ENCODE measurements at places on chromosomes 3 and 15.

GRCh38 chr3:3907023-3907422 lies 107.8 kb downstream of the LRRN1 start:
- H3K4me1 ChIP-seq, result no peaks in the 10 kb centered on the region
- H3K27me3 ChIP-seq, result no peaks in the 10 kb centered on the region
- H3K27ac ChIP-seq, result no peak overlapping the region
- no peak overlapping the region for H3K4me3 ChIP-seq

- peaks cover 65% of the 10 kb centered on the region for H3K27me3 ChIP-seq
- H3K36me3 ChIP-seq, result no peaks in the 10 kb centered on the region
- H3K4me1 ChIP-seq, result no peaks in the 10 kb centered on the region
- no peak for DNase-seq
Measured at GRCh38 chr15:70854666-70854976, 664 bp upstream of the LARP6 start.

DNA sequence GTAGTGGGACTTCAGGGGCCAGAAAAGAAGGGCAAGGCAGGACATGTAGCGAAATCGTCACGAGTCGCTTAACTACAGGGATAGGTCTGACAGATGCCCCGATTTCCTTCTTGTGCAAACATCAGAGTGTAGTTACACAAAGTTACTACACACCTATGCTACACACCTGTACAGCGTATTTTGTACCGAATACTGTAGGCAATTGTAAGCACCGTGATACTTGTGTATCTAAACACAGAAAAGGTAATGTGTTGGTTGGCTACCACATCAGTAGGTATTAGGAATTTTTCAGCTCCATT lies 515 bp upstream of the MTHFS start:
- H3K27ac ChIP-seq, result peak overlapping the region; percentile 99
- H3K27me3 ChIP-seq, result no peaks in the 10 kb centered on the region
- peaks cover 31% of the 10 kb centered on the region for H3K4me1 ChIP-seq
- peaks cover 8% of the 10 kb centered on the region for H3K36me3 ChIP-seq

- no peaks in the 10 kb centered on the region for H3K4me1 ChIP-seq
- DNase-seq, result no peak
- H3K27ac ChIP-seq, result no peak overlapping the region
Measured at GRCh38 chr3:148512648-148513047, 185.1 kb upstream of the AGTR1 start.

- DNase-seq, result no peak
- H3K36me3 ChIP-seq, result no peaks in the 10 kb centered on the region
- no peak overlapping the region for H3K27ac ChIP-seq
- H3K4me1 ChIP-seq, result peaks cover 10% of the 10 kb centered on the region
Measured at GRCh38 chr15:98292442-98293240, 332.1 kb downstream of the ARRDC4 start.

DNA sequence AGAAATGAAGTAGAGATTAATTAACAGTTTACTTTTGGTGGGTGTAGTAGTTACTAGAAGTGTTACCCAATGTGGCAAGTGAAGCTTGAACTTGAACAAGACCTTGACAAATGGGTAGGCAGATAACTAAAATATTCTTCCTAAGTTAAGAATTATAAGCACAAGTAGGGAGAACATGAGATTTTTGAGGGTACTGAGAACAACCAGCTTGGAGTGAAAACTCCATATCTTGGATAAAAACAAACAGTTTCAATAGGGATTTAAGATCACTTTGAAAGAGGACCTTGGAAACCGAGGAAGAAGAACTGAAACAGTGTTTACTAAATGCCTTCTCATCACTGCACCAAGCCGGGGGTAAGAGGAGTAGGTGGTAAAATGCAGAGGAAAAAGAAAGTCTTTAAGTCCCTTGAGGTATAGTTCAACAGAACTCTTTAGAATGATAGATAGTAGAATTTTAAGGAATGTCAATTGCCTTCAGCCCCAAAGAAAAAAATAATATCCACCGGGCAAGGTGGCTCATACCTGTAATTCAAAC lies 496.7 kb downstream of the NAALADL2 start:
- H3K36me3 ChIP-seq, result no peaks in the 10 kb centered on the region
- no peak for DNase-seq
- H3K27ac ChIP-seq, result no peak overlapping the region
- H3K4me3 ChIP-seq, result no peak overlapping the region

DNA sequence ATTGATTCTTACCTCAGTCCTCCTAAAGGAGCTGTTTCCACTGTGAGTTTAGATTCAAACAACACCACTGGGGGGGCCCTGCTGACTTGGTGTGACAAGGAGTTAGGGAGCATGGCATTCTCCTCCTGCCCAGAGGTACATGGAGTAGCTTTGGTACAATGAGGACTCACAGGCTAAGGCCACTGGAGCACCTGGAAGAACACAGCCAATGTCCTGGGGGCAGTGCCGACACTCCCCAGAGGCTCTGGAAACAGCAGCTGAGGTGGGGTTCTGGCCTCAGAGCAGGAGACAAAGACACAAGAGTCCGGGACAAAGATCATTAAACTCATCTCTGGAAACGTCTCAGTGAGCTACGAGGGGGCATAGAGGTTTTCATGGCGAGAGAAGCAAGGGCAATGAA lies 69.7 kb upstream of the POMGNT2 start:
- no peak overlapping the region for H3K27ac ChIP-seq
- no peak for DNase-seq
- no peaks in the 10 kb centered on the region for H3K36me3 ChIP-seq
- H3K27me3 ChIP-seq, result no peaks in the 10 kb centered on the region

GRCh38 chr3:156037356-156037755 lies 83.0 kb upstream of the KCNAB1 start:
- no peaks in the 10 kb centered on the region for H3K36me3 ChIP-seq
- H3K27ac ChIP-seq, result no peak overlapping the region
- no peak overlapping the region for H3K4me3 ChIP-seq
- no peaks in the 10 kb centered on the region for H3K27me3 ChIP-seq

DNA sequence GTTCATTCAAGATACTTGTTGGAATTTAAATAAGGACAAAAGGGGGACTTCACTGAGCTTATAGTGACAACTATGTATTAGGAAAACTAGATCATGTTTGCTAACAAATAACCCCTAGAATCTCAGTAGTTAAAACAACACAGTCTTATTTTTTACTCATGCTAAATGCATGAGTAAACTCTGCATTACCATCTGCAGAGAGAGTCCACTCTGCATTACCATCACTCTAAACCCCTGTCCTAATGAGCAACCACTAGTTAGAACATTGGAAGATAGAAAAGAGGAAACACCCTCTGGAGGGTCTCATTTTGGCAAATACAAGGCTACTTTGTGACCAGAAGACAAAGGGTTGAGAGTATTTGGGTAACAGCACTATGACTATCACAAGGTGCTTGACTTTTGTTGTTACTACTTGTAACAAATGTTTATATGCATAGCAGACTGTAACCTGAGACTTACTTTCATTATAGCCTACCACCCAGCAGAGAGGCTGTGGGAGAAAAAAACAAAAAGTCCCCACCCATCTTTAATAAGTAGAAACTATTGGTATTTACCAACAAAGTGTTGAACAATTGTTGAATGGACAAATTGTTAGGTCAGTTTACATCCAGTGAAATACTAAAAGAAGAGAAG lies 99.1 kb downstream of the OXSM start:
- no peaks in the 10 kb centered on the region for H3K36me3 ChIP-seq
- H3K4me3 ChIP-seq, result no peak overlapping the region
- H3K27me3 ChIP-seq, result no peaks in the 10 kb centered on the region
- no peak overlapping the region for H3K27ac ChIP-seq
- DNase-seq, result no peak

GRCh38 chr3:53680028-53680427 lies 166.2 kb downstream of the CHDH start:
- DNase-seq, result no peak
- H3K4me1 ChIP-seq, result no peaks in the 10 kb centered on the region
- no peak overlapping the region for H3K27ac ChIP-seq
- H3K36me3 ChIP-seq, result no peaks in the 10 kb centered on the region
- no peaks in the 10 kb centered on the region for H3K27me3 ChIP-seq

GRCh38 chr3:153192327-153192726 lies 30.3 kb downstream of the RAP2B start:
- no peaks in the 10 kb centered on the region for H3K27me3 ChIP-seq
- no peak overlapping the region for H3K27ac ChIP-seq
- H3K4me3 ChIP-seq, result no peak overlapping the region
- no peak for DNase-seq

- H3K27ac ChIP-seq, result no peak overlapping the region
- no peaks in the 10 kb centered on the region for H3K4me1 ChIP-seq
- H3K27me3 ChIP-seq, result no peaks in the 10 kb centered on the region
- no peak overlapping the region for H3K4me3 ChIP-seq
- no peaks in the 10 kb centered on the region for H3K36me3 ChIP-seq
Measured at GRCh38 chr3:55194376-55194775, 266.5 kb upstream of the LRTM1 start.

DNA sequence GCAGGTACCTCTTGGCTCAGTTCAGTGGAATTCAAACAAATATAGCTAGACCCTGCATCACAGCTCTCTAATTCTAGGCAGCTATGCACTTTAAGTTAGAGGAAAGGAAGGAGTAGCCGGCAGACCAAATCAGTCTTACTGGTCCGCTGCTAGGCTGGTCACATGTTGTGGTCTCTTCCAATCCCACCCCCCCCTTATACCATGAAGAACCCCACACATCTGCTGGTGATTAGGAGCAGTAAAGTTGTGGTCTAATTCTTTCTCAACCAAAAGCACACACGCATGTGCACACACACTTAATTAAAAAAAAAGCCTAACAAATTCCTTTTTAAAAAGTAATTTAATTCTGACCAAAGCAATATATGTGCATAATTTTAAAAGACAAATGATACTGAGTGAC lies 16.7 kb upstream of the SH3GL3 start:
- no peaks in the 10 kb centered on the region for H3K4me1 ChIP-seq
- no peaks in the 10 kb centered on the region for H3K36me3 ChIP-seq
- no peak overlapping the region for H3K27ac ChIP-seq
- no peak for DNase-seq
- H3K27me3 ChIP-seq, result no peaks in the 10 kb centered on the region

DNA sequence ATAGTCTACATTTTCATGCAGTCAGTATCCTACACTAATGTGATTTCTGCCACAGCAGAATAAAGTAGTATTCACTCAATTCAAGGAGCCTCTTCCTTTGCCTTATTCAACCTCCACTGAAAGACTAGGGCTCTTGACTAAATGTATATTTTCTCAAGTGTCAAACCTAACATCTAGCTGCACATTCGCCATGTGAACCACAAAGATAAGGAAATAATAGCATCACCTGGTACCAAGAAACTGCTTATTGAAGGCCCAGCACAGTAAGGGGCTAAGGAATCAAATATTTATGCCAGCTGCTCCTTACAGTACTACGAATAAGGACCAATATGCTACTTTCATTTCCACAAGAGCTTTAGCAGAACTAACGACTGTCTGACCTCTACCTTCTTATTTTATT lies 1.3 kb downstream of the SRP14 start:
- H3K27me3 ChIP-seq, result no peaks in the 10 kb centered on the region
- H3K27ac ChIP-seq, result peak overlapping the region; percentile 96
- H3K4me1 ChIP-seq, result peaks cover 16% of the 10 kb centered on the region
- H3K36me3 ChIP-seq, result peaks cover 45% of the 10 kb centered on the region
- H3K4me3 ChIP-seq, result peak overlapping the region; percentile 81

- no peaks in the 10 kb centered on the region for H3K36me3 ChIP-seq
- H3K4me3 ChIP-seq, result peak overlapping the region; percentile 40
- H3K27me3 ChIP-seq, result no peaks in the 10 kb centered on the region
- H3K4me1 ChIP-seq, result peaks cover 38% of the 10 kb centered on the region
Measured at GRCh38 chr3:12553921-12554391, 2.9 kb upstream of the MKRN2 start.

GRCh38 chr3:50592568-50592967 lies 19.0 kb downstream of the CISH start:
- no peaks in the 10 kb centered on the region for H3K27me3 ChIP-seq
- H3K4me1 ChIP-seq, result peaks cover 36% of the 10 kb centered on the region
- peak; percentile 80 for DNase-seq
- no peak overlapping the region for H3K4me3 ChIP-seq
- no peaks in the 10 kb centered on the region for H3K36me3 ChIP-seq

DNA sequence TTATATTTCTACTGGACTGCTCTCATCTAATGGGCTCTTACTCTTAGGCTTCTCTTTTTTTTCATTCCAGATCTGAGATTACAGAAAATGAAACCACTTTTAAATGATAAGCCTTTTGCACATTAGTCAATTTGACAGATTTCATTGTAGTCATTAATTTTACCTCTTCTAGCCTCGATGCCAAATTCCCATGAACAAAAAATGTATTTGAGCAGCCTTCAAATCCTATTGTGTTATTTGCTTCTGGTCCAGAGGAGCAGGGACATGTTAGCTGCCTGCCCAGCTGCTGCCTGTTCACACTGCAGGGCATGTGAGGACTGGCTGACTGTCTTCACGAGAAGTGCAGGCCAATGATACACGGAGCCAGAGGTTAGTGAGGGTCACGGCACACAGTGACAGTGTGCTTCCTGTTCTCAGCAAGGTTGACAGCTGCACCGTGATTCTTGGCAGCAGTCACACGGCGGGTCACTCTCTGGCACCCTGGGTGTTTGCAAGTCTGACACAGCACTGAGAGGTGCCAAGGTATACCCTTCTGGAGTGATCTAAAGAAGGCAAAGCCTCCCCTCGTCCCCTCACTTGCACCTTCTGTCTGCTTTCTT lies 40.8 kb downstream of the KAT2B start:
- peaks cover 23% of the 10 kb centered on the region for H3K4me1 ChIP-seq
- no peaks in the 10 kb centered on the region for H3K27me3 ChIP-seq
- peak; percentile 88 for DNase-seq
- H3K4me3 ChIP-seq, result no peak overlapping the region

- H3K4me1 ChIP-seq, result no peaks in the 10 kb centered on the region
- DNase-seq, result no peak
- no peak overlapping the region for H3K4me3 ChIP-seq
Measured at GRCh38 chr3:29301332-29302019, 20.6 kb downstream of the RBMS3 start.

- DNase-seq, result no peak
- H3K36me3 ChIP-seq, result no peaks in the 10 kb centered on the region
- H3K4me3 ChIP-seq, result no peak overlapping the region
- no peaks in the 10 kb centered on the region for H3K27me3 ChIP-seq
- no peaks in the 10 kb centered on the region for H3K4me1 ChIP-seq
- no peak overlapping the region for H3K27ac ChIP-seq
Measured at GRCh38 chr3:6601374-6601773, 259.5 kb upstream of the GRM7 start.

DNA sequence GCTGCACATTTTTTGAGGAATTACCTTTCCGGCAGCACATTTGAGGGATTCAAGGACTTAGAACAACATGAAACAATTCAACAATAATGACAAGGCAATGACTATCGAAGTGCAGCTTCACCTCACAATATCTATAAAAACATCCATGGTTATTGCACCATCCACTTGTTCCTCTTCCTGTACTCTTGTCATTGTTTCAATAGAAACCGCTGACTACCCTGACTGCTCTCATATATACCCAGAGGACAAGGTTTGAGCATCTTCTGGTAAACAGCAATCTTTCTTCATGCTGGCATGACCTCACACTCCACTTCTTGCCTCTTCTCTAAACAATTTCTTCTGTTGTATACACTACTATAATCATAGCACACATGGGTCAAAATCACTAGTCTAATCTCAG lies 864.9 kb downstream of the FHIT start:
- H3K4me3 ChIP-seq, result no peak overlapping the region
- no peaks in the 10 kb centered on the region for H3K27me3 ChIP-seq
- H3K27ac ChIP-seq, result no peak overlapping the region
- H3K36me3 ChIP-seq, result no peaks in the 10 kb centered on the region

GRCh38 chr3:118772547-118773011 lies 262.1 kb downstream of the IGSF11 start:
- H3K4me3 ChIP-seq, result no peak overlapping the region
- no peaks in the 10 kb centered on the region for H3K36me3 ChIP-seq
- no peaks in the 10 kb centered on the region for H3K27me3 ChIP-seq
- DNase-seq, result no peak
- no peak overlapping the region for H3K27ac ChIP-seq
